Pancreas (tissue), 10 donors: ENCODE measurements at places on chromosomes 4 and X. TPM values are rescaled to one million over a fixed set of nuclear protein-coding genes. Genes with fewer than 3 reads are reported as not detected.

- H3K4me3 ChIP-seq = no peak overlapping the region
- no peaks in the 10 kb centered on the region for H3K27me3 ChIP-seq
- H3K4me1 ChIP-seq = peaks cover 6% of the 10 kb centered on the region
- DNase-seq = peak; percentile 45
- no peak overlapping the region for H3K27ac ChIP-seq
These were observed 47.8 kb upstream of the SETD7 start for GRCh38 chr4:139603576-139604410.

GRCh38 chr4:48324281-48324680, 17.0 kb upstream of the SLAIN2 start:
- no peaks in the 10 kb centered on the region for H3K36me3 ChIP-seq
- H3K27me3 ChIP-seq = no peaks in the 10 kb centered on the region
- H3K4me3 ChIP-seq = no peak overlapping the region
- DNase-seq = no peak

GRCh38 chrX:19758539-19758938, 128.9 kb downstream of the SH3KBP1 start:
- H3K4me1 ChIP-seq = no peaks in the 10 kb centered on the region
- no peaks in the 10 kb centered on the region for H3K36me3 ChIP-seq
- no peak for DNase-seq
- no peak overlapping the region for H3K27ac ChIP-seq
- H3K4me3 ChIP-seq = no peak overlapping the region
- no peaks in the 10 kb centered on the region for H3K27me3 ChIP-seq

GRCh38 chr4:109325698-109326097, 23.2 kb upstream of the COL25A1 start:
- no peak for DNase-seq
- no peak overlapping the region for H3K27ac ChIP-seq
- H3K4me1 ChIP-seq = no peaks in the 10 kb centered on the region
- H3K36me3 ChIP-seq = no peaks in the 10 kb centered on the region

DNA sequence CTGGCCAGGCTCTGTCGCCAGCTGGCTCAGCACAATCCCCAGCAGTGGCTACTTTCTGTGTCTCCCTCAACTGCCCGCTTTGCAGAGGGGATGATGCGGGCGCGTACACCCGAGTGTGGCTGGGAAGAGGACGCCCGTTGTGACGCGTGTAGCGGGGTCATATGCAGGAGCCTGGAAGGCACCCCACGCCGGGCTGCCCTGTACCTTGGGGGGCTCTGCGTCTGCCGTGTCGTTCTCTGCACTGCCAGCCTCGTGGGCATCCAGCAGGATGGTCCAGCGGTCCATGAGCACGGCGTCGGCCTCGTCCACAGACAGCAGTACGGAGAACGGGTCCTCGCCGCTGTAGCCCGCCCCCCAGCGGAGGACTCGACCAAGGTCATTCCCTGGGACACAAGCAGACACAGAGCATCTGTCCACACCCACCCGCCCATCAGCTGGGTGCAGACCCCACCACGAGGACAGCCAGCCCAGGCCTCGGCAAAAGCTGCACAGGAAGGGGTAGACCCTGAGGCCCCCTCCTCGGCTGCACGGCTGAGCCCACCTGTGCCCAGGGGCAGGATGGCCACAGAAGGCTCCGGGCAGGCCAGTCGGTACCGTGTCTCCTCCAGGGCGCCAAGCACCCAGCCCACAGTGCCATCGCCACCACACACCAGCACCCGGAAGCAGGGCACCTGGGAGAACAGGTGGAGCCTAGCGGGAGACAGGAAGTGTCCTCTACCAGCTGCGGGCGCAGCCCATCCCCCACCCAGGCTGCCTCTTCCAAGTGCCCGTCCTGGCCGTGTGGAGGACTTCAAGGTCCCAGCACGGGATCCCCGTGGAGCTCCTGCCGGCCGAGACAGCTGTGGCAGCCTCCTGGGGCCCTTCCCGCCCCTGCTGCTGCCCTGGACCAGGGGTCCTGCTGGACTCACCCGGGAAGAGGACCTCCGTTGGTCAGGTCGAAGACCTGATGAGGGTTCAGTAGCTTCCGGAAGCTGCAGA, 10.8 kb downstream of the DGKQ start:
- peak; percentile 74 for DNase-seq
- H3K4me3 ChIP-seq = no peak overlapping the region
- no peaks in the 10 kb centered on the region for H3K4me1 ChIP-seq
- H3K27me3 ChIP-seq = no peaks in the 10 kb centered on the region
- H3K27ac ChIP-seq = no peak overlapping the region

SSX2 gene
- not detected for total RNA-seq

GAGE2A gene
- not detected for total RNA-seq

MAML3 gene
- total RNA-seq = 8.9 TPM

P2RY8 gene
- total RNA-seq = 1.3 TPM

DNA sequence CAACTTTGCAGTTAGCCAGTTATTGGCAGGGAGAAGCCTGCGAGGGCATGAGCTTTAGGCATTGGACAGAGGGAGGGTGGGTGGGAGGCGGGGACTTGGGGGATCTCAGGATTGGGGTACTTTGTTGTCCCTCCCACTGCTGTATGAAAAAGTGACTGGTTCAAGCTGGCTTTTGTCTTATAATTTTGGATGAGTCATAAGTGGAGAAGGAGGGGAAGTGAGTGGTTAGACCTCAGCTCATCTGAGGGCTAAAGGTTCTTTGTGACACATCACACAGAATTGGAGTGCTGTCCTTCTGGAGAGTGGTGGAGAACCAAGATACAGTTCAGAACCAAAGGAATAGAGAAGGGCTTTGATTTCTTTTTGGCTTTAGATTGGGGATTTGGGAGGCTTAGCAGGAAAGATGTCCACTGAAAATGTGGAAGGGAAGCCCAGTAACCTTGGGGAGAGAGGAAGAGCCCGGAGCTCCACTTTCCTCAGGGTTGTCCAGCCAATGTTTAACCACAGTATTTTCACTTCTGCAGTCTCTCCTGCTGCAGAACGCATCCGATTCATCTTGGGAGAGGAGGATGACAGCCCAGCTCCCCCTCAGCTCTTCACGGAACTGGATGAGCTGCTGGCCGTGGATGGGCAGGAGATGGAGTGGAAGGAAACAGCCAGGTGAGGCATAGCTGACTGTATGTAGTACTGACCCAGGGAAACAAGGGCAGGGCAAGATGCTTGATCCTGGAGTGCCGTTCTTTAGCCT, at the start of gene SLC4A4:
TSS of gene SLC4A4 (plus strand) at position 175 of the 748 bp plus-strand sequence.
- no peaks in the 10 kb centered on the region for H3K36me3 ChIP-seq
- DNase-seq = no peak
- no peaks in the 10 kb centered on the region for H3K27me3 ChIP-seq
- no peak within 1 kb of the TSS for H3K27ac ChIP-seq

DNA sequence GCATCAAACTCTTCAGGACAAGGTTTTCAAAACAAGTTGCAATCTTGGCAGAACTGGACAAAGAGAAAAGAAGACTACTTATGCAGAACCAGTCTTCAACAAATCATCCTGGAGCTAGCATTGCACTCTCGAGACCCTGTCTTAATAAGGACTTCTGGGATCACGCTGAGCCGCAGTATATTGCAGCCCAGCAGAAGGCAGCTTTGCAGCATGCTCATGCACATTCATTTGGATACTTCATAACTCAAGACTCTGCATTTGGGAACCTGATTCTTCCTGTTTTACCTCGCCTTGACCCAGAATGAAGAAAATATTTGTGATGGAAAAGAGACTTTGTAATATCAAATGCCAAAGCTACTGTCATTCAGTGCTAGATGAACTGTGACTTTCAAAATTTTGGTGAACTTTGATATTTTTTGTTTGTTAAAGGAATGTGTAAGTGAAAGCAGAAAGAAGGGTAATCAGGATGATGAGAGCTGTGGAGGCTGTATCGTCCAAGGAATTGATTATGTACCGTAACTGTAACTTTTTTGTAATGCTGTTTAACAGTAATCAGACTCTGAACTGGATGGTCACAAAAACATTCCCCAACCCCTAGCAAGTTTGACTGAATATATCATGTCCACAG, 27.2 kb downstream of the HSPA4L start:
- H3K4me1 ChIP-seq = no peaks in the 10 kb centered on the region

DNA sequence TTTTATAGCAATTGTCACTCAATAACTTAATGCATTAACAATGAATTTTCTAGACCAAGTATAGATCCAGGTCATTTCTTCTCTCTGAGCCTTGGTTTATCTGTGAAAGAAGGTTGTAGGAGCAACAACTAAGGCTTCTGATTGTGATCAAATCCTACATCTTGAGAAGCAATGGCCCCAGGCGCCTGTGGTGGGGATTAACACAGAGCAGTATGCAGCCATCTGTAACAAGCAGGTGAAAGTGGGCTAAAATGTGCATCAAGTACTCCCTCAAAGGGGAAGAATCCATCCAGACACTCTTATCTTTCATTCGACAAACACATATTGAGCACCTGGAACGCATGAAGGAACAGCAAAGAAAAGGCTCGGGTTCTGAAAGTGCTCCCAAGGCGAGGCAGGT, 19.1 kb upstream of the SETD7 start:
- no peaks in the 10 kb centered on the region for H3K36me3 ChIP-seq
- H3K4me1 ChIP-seq = no peaks in the 10 kb centered on the region
- no peak overlapping the region for H3K27ac ChIP-seq
- no peaks in the 10 kb centered on the region for H3K27me3 ChIP-seq
- DNase-seq = no peak
- no peak overlapping the region for H3K4me3 ChIP-seq

ADH1A gene
- 0.84 TPM for total RNA-seq

- H3K4me1 ChIP-seq = peaks cover 7% of the 10 kb centered on the region
- H3K4me3 ChIP-seq = peak overlapping the region; percentile 79
- no peaks in the 10 kb centered on the region for H3K27me3 ChIP-seq
- peak overlapping the region; percentile 84 for H3K27ac ChIP-seq
- H3K36me3 ChIP-seq = no peaks in the 10 kb centered on the region
These were observed 782 bp upstream of the NEK1 start for GRCh38 chr4:169612871-169613859.

ARSJ gene
- total RNA-seq = 3.9 TPM

EFHC2 gene
- 0.72 TPM for total RNA-seq

RPL39 gene
- 945 TPM for total RNA-seq

NKRF gene
- total RNA-seq = 2.9 TPM
